G401 (cell line): ENCODE measurements at places on chromosomes 6 and 20. TPM values are rescaled to one million over a fixed set of nuclear protein-coding genes. Genes with fewer than 3 reads are reported as not detected.

GRCh38 chr6:141463237-141463977 is 669.3 kb upstream of the GJE1 start:
- DNase-seq = no peak

Gene BPI
- not detected in 2 replicates for total RNA-seq

GRCh38 chr20:8542110-8542486 is 410.0 kb downstream of the PLCB1 start:
- DNase-seq = no peak

DNA sequence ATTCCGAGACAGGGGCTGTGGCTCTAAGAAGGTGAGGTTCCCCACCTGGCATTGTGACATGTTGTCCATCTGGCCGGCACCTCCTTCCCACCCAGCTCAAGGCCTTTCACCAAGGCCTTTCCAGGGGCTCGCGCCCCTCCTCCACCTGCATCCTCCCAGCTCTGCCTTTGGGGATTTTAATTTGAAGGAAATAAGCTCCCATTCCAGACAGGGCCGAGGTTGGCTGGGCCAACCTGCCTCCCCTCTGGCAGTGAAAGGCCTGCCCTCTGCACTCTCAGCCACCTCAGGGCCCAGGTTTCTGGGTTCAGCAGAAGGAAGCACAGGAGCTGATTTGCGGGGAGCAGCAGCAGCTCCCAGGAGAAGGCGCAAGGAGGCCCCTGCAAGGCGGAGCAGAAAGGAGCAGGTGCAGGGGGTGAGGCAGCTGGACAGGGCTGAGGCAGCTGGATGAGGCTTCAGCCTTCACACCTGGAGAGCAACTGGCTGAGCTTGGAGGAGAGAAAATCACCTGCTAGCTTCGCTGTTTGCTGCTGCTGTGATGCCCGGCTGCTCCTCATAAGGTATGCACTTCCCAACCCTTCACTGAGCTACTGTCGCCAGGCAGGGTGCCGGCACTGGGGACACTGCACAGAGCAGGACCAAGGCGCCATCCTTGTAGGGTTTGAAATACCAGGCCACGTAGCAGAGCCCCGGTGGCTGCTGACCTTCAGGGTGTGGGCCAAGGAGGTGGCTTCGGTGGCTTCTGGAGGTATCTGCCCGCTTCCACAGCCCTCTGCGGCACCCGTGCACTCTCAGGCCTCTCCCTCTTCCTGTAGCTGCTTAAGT is 147.0 kb downstream of the SYNDIG1 start:
- DNase-seq = no peak

Gene CRYBG1
- total RNA-seq = not detected in 2 replicates

GRCh38 chr6:154070657-154071056 is 31.6 kb downstream of the OPRM1 start:
- DNase-seq = no peak

DNA sequence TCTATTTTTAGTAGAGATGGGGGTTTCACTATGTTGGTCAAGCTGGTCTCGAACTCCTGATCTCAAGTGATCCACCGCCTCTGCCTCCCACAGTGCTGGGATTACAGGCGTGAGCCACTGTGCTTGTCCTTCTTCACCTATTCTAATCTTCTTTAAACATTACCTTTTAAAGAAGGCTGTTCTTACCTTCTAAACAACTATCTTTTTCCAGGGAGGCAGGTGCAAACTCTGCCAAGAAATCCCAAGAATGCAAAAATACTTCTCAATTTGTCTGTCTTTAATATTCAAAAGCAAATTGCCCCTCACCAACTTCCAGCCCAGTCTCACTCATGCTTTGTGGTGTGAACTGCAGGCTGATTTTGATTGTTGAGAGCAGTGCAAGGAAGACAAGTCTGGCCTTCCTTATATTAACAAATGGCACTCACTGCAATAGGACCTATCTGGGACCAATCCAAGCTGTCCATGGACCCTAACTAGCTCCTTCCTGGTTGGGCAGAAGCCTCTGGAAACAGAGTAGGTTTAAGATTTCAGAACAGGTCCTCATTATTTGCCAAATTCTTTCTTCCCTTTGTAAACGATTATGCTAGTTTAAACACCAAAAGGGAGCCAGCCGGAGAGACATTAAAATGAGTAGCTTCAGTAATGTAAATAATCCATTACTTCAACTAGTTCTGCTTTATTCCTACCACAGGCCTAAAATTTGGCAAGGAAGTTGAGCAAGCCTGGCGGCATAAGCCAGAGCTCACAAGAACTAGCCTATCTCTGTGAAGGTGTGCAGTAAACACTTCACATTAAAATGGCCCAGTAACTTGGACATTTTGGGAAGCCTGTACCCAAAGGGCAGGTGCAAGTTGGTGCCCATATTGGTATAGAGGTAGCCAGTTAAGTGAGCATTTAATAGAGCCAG is 1.6 kb downstream of the SCAND1 start:
- DNase-seq = peak; percentile 3

GRCh38 chr6:3304500-3305215 is 45.9 kb downstream of the PSMG4 start:
- no peak for DNase-seq

Gene C6orf132
- 0.18 TPM in 1 of 2 replicates, not detected in the other for total RNA-seq

Gene NINL
- total RNA-seq = 16.5 and 20.8 TPM in 2 replicates

Gene PDYN
- total RNA-seq = not detected in 2 replicates

Gene ELOVL2
- 4.6 and 6.6 TPM in 2 replicates for total RNA-seq

DNA sequence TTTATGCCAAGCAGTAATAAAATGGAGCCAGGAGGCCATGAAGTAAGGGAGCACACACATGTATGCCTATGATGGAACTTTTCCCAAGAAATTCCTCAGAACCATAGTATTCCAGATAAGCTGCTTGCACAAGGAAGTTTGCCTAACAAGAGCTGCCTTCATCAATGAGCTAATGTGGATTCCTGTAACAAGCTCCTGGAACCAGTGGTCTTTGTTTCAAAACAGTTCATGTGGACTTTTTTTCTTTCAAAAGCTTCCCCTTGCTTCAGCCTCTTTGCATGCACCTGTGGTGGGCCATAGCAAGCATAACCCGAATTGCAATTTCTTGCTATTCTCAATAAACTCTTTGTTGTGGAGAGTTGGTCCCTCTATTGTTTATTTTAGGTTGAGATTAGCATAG is 359.6 kb downstream of the UTRN start:
- DNase-seq = no peak

Gene OVOL2
- not detected in 2 replicates for total RNA-seq

DNA sequence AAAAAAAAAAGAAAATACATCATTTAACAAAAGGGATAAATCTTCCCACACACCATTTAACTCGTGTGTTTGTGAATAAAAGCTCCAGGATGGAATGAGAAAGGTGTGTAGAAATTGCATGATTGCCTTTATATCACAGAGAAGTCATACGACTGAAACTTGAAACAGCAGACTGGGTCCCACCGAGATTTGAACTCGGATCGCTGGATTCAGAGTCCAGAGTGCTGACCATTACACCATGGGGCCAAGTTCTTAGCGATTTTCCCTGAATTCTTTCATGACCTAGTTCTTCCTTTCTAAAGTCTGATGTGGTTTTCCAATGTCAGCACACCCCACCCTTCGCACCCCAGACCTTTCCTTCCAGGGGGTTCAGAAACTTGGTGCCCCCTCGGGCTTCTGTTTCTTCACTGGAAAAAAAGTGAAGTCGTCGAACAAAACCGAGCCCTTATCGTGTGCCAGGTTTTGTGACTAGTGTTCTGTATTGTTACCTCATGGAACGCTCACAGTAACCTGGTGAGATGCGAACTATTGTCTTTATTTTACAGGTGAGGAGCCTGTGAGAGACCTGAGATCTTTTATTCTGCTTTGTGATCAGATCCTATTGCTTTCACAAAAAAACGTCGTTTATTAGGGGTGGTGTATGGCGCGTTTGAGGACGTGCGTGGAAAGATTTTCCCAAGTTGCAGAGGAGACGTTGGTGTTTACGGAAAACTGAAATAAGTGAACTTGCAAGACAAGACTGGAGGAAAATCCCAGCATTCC is 120.8 kb downstream of the OR2B2 start:
- DNase-seq = peak; percentile 82

Gene FOXF2
- 0.68 TPM in 1 of 2 replicates, not detected in the other for total RNA-seq

GRCh38 chr6:34949636-34950035 is 60.6 kb downstream of the ANKS1A start:
- DNase-seq = no peak

DNA sequence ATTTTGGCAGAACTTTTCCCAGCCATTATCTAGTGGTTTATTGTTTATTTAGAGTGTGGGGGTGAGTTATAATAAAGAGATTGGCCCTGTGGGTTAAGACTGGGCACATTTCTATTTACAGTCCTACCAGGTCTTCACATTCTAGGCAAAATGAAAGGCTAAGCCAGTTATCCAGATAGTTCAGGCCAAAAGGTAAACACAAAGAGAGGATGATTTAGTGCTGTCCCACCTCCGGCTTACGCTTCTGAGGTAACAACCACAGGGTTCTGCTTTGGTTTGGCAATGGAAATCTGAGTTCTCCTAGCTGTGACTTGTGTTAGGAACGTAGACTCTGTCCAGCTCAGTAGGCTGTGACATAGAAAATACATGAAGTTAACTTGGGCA is 50.3 kb upstream of the PTPRK start:
- no peak for DNase-seq

Gene FOXP4
- total RNA-seq = 2.3 and 2.6 TPM in 2 replicates

DNA sequence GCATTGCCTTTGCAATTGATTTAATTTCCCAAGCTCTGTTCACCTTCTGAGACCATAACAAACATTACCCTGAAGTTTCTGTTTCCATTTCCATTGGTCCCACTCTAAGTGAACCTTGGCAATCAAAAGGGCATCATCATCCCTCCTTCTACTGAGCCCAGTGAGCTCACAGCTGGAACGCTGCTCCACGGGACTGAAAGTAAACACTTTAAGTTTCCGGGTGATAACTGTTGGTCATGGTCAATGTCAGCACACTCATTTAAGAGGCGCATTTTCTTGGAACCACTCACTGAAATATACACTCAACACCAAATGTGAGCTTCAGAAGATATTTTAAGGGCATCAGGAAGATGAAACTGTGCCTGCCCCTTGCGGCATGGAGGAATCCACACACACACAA is 37.1 kb upstream of the RPS6KA2 start:
- DNase-seq = no peak

Gene TPD52L2
- 129 and 141 TPM in 2 replicates for total RNA-seq

Gene ZNF311
- total RNA-seq = not detected in 2 replicates

DNA sequence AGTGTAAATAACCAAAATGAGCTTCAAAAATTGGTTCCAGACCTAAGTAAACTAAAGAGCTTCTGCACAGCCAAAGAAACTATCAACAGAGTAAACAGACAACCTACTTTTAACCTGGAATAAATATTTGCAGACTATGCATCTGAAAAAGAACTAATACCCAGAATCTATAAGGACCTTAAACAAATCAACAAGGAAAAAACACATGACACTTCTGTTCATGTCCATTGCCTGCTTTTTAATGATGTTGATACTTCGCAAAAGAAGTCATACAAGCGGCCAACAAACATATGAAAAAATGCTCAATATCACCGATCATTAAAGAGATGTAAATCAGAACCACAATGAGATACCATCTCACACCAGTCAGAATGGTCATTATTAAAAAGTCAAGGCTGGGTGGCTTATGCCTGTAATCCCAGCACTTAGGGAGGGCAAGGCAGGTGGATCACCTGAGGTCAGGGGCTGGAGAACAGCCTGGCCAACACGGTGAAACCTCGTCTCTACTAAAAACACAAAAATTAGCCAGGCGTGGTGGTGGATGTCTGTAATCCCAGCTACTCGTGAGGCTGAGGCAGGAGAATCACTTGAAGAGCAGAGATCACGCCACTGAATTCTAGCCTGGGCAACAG is 42.5 kb upstream of the DST start:
- no peak for DNase-seq

Gene PTCRA
- not detected in 2 replicates for total RNA-seq

DNA sequence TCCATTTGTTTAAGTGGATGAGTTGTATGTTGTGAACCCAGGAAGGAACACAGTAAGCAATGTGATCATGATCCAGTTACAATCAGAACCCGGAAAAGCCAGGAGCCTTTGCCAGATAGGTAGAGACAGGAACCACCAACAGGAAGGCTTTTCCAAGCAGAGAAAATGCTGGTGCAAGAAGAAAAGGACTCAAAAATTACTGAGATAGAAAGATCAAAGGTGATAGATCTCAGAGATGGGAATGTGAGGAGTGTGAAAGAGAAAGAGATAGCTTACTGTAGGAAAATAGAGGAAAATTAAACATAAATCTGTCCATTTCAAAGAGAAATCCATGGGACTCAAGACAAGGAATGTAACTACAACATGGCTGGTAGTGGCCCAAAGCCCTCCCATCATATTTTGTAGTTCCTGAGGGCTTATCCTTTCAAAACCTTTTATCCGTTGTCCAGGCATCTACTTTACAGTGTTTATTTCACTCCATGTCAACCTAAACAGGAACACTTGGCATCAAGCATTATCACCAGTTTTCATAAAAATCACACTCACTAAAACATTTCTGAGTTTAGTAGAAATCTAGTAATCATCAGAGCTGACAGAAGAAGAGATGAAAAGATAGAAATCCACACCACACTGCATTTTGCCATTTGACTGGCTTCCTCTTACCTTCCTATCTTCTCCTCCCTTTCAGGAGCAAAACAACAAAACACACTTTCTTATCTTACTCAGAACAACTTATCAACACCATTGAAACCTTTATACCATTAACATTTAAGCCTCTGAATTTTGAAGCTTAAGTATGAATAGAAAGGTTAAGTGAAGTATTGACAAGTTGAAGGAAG is 44.5 kb upstream of the STXBP5 start:
- DNase-seq = no peak

Gene SPATA25
- total RNA-seq = 1.0 TPM in 1 of 2 replicates, not detected in the other
